MG63 (cell line): ENCODE measurements at places on chromosomes 2 and 18. TPM values are rescaled to one million over a fixed set of nuclear protein-coding genes. Genes with fewer than 3 reads are reported as not detected.

The RAB6C gene
- total RNA-seq: not detected in 2 replicates

- DNase-seq: no peak
These were observed 141.4 kb downstream of the SNTG2 start for GRCh38 chr2:1091895-1092585.

- DNase-seq: no peak
These were observed 6.9 kb downstream of the HDAC4 start for GRCh38 chr2:239393941-239394340.

GRCh38 chr2:172297950-172298349 lies 129.4 kb upstream of the ITGA6 start:
- no peak for DNase-seq

- DNase-seq: no peak
These were observed 173.4 kb downstream of the FHOD3 start for GRCh38 chr18:36470896-36471295.

GRCh38 chr2:2851806-2852777 lies 521.0 kb upstream of the MYT1L start:
- no peak for DNase-seq
